ENCODE measurements at places on chromosomes 2 and 18.

- DNase-seq = no peak
Observed at GRCh38 chr18:10739152-10739551, 213.3 kb downstream of the NAPG start.

DNA sequence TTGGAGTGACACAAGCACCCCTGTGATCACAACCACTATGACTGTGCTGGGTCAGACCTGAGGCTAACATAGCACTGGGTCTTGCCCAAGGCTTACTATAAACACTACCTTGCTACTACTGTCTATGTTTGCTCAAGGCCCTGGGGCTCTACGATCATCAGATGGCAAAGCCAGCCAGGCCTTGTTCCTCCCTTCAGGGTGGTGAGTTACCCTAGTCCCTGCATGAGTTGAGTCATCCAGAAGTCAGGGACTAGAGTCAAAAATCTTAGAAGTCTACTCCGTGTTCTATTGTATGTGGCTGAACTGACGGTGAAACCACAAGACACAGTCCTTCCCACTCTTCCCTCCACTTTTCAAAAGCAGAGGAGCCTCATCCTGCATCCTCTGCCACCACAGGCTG, 551.2 kb upstream of the FSIP2 start:
- no peak for DNase-seq

DNA sequence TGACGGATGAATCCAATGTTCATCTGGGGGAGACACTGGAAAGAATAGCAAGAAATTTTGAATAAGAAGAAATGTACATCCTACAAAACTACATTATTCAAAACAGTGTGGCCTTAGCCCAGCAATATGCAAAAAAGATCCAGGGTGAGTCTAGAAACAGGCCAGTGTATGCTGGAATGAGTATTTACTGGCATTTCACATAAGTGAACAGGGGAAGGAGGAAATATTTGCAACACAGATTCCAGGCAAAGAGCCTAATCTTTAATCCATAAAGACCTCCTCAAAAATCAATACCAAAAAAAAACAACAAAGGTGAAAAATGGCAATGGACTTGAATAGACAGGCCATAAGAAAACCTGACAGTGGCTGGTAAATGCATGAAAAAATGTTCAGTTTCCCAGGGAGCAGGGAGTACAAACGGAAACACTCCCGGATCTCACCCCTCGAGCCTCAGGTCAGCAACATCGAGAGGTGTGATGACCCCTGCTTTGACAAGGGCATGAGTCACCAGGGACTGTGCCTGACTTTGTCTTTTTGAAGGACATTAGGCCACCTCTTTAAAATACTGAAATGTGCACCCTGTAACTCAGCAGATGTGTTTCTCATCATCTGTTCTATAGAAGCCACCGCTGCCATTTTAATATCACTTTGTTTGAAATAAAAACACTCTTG, 12.7 kb upstream of the GPC1 start:
- DNase-seq = no peak

GRCh38 chr2:109032229-109032820, 43.3 kb upstream of the EDAR start:
- DNase-seq = no peak

- no peak for DNase-seq
Observed at GRCh38 chr2:216084547-216084946, 2.8 kb downstream of the TMEM169 start.

DNA sequence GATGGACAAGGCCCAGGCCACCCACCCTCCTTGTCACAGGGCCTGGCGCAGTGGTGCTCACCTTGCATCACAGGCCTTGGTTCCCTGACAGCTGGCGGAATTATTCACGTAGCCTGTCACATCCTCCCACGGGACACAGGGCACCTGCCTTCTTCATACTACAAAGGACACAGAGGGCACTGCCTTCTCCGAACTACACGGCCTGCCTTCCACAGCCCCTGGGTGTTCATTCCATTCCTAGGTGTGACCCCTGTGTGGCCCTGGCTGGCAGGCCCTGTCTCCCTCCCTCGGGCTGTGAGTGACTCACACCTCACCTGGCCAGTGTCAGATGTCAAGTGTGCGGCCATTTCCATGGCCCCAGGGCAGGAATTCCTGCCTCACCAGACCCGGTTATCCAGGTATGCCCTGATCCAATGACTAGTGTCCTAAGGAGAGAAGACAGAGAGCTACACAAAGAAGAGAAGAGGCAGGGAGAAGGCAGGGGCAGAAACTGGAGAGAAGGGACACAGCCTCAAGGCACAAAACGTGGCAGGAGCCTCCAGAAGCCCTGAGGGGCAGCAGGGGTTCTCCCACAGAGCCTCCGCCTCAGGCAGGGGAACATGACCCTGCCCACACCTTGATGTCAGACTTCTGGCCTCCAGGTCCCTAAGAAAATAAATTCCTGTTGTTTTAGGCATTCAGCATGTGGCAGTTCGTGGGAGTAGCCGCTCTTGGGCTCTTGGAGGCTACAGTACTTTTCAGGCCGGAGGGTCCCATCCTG, 43.4 kb downstream of the MBP start:
- no peak for DNase-seq

DNA sequence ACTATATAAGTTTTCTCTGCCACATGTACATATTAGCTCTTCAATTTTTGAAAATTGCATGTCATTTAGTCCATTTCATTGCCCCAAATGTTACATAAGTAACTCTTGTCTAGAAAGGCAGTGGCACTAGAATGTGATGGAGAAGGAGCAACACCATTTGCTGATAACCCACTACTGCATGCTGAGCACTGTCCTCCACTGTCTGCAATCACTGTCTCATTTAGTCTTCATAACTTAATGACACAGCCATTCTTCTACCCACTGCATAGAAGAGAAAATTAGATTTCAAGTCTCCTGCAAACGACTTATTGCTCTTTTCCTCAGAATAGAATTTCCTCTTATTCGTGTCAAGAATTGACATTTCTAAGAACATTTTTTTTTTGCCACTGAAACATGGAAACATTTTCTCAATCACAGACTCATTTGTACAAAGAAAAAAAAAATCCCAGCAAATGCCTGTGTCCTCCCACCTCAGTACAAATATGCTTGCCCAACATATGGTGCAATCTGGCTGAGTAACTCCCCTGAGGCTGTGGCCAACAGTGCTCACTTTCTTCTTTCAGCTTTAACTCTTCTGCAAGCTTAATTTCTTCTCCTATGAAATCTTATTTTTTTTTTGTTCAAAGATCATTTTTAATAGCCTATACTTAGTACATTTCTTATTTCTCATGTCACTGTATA, 768.6 kb upstream of the HS6ST1 start:
- no peak for DNase-seq

- no peak for DNase-seq
Observed at GRCh38 chr18:8763611-8764010, 58.3 kb downstream of the MTCL1 start.

GRCh38 chr2:136997557-136997956, 232.2 kb downstream of the THSD7B start:
- DNase-seq = no peak

- DNase-seq = no peak
Observed at GRCh38 chr2:176466918-176467452, 197.7 kb downstream of the MTX2 start.

DNA sequence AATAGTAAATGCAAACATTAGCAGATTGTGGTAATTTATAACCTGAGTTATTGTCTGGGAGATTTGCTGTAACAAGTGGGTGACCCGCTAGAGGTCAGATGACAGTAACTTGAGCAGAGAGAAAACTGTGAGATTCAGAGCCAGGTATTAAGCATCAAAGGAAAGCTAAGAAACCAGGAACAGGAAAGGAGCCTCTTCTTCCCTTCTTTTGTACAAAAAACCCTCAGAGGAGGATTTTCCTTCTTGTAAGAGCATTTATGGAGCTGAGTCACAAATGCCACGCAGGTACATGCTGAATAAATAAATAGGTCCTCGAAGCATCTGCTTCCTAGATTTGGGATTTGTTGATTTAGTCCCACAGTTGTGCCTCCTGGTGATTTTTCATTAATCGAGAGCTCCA, 146.5 kb downstream of the SH3BP4 start:
- DNase-seq = no peak

GRCh38 chr18:78518805-78519204, 460.8 kb upstream of the SALL3 start:
- no peak for DNase-seq

DNA sequence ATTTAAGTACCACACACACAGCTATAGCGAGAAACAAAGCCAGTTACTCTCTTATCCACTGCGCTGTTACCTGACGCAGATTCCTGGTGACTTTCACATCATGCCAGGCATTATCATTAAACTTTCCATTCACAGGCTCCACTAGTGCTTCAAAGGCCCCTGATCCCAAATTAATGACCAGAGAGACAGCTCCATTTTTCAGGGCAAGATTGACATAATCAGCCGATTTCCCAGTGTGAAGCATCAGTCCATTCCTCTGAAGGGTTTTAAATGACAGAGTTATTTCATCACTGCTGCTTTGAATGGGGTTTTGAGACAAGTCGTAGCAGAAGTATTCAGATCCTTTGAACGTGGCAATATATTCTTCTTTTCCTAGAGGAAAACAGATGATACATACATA, 408.7 kb downstream of the NRXN1 start:
- no peak for DNase-seq

GRCh38 chr2:182006595-182007341, 21.1 kb downstream of the PPP1R1C start:
- DNase-seq = no peak

DNA sequence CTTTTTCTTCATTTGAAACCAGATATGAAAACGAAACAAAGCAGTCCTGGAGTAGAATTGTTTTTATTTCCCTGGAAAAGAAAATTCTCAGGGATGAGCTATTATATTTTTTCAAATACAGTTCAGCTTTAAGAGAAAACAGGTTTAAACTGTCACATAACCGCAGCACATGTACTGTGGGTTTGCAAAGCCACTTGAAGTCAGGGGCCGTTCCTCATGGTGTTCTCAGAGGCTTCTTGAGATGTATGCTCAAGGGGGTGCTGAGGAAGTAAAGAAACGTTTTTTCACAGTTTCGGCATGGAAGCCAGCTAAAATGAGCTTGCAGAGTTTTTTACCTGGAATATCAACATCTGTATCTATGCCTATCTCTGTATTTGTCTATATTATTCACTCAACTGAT, 225.3 kb downstream of the MC4R start:
- no peak for DNase-seq

DNA sequence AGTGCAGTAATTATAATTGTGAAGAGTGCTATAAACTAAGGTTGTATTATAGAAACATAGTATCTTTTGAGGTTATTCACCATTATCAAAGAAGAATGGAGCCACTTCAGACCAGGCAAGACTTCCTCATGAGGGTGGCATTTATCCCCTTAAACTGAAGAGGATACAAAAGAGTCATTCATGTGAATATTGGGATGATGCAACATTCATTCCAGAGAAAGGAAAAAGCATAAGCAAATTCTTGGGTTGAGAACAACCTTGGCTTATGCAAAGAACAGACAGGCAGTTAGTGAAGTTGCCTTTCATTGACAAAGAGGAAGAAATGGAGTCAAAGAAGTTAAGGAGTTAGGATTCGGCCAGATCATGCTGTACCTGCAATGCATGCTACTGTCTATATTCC, 682.5 kb downstream of the MBD2 start:
- no peak for DNase-seq

DNA sequence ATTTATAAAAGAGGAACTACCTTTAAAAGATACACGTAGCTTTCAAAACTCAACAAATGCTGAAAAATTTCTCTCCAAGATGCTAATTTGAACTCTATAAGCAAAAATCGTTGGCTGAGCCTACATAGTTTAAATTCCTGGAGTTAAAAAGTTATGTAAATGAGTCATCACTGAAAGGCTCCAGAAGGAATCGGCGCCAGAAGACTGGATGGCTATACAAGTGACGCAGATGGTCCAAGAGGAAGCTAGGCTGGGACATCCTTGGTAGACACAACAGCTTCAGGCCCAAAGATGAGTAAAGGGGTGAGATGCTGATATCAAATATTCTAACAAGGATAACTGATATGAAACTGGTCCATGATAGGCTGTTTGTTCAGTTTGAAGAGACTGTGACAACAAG, 22.8 kb upstream of the DNAH6 start:
- no peak for DNase-seq

DNA sequence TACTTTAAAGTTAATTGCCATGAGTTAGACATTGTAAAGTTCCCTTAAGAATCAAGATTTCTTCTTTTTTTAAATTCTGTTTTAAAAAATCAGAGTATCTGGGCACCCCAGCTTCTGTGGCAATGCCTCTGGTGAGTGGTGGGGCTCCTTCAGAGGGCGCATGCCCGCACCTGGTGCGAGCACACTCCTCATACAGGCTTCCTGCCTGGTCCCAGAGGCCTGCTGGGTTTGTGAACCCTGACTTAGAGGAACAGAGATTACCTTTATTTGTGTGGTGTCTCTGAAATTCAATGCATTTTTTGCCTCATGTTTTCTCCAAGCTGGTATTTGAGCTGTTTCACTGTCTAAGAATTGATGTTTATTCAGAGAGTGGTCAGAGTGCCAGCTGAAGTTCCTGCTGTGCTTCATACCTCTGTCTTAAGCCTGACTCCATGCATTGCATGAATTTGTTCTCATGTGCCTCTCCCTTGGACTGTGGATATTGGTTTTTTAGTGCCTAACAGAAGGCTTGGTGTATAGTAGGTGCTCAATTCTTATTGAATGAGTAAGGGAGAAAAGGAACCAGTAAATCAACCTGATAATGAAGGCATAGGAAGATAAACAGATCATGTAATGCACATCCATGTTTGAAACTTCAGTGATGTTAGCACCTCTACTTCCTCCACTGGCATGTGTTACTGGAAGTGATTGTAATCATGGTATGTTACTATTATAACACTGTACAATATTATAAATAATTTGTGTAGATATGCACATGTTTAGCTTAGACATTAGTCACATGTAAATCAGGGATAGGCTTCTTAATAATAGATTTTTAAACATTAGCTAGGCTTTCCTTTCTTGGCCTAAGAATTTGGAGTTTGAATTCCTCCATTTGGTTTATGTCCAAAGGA, 29.0 kb downstream of the PHLPP1 start:
- no peak for DNase-seq

- DNase-seq = no peak
Observed at GRCh38 chr18:72075040-72075439, 469.1 kb downstream of the CBLN2 start.

- no peak for DNase-seq
Observed at GRCh38 chr2:131044075-131044756, 49.0 kb downstream of the FAM168B start.

DNA sequence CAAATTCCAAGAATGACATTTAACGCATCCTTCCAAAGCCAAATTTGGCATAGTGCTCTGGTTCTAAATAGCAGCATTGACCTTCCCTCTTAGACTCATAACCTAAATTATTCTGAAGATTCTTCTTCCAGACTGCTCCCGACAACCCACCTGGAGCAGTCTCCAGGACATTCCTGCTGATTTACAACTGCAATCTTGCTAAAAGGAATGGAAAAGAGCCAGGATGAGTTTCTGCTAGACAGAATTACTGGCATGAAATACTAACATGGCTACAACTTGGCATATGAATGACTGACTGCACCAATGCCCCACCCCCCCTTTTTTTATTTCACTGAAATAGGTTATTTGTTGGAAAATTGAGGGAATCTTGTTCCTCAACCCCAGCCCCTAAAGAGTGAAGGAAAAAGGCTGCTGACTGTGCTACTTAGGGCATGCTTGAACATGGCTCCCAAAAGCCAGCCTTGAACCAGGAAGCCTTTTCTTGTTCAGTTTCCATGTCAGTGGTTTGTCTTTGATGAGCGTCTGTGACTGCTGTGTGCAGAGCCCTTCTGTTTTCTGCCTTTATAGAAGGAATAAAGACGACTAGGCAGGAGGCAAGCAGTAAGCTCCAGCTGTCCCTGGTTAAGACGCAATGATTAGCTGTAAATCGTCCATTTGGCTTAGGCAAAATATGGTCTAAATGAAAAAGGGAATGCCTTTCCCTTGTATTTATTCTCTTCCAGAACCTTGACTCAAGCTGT, 47.4 kb upstream of the ITGB6 start:
- DNase-seq = no peak

- DNase-seq = no peak
Observed at GRCh38 chr2:102736110-102736409, 25.8 kb upstream of the TMEM182 start.

All from D721Med (cell line).